ENCODE measurements at places on chromosomes 13 and 19.
A peak's percentile ranks its signal among the peaks of the same experiment; 100 is the strongest.

DNA sequence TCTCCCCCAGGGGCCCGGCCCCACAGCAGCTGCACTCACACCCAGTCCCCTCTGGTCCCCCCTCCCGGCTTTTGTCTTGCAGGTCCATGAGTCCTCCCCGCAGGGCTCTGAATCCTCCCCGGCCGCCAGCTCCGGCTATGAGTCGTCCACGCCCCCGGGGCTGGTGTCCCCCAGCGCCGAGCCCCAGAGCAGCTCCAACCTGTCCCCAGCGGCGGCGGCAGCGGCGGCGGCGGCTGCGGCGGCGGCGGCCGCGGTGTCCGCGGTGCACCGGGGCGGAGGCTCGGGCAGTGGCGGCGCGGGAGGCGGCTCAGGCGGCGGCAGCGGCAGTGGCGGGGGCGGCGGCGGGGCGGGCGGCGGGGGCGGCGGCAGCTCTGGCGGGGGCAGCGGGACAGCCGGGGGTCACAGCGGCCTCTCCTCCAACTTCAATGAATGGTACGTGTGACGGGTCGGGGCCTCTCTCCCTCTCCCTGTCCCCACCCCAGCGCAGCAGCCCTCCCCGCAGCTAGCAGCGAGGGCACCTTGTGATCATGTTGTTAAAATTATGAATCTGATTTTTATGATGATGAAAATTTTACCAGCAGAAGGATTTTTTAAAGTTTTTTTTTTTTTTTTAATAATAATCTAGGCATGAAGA is 3.8 kb downstream of the ZIC2 start:
- no peak for DNase-seq

- DNase-seq = no peak
Observed at GRCh38 chr13:96314974-96315373, 225.1 kb downstream of the HS6ST3 start.

GRCh38 chr13:38537051-38537450 is 149.8 kb upstream of the FREM2 start:
- DNase-seq = no peak

DNA sequence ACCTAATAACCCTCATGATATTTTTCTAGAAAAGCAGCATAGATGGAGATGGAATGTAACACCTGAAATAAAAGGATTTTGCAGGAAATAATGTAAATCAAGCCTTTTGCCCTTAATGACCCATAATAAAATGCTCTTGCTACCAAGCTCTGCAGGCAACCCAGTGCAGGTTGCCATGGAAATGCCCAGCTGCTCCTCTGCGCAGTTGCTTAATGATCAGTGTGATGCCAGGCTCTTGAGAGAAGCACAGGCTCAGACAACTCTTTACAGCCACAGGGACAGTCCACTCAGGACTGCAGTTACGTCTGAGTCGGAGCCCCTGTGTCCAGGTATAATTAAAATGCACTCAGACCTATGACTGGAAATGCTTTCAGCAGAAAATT is 165.5 kb downstream of the LACC1 start:
- DNase-seq = no peak

DNA sequence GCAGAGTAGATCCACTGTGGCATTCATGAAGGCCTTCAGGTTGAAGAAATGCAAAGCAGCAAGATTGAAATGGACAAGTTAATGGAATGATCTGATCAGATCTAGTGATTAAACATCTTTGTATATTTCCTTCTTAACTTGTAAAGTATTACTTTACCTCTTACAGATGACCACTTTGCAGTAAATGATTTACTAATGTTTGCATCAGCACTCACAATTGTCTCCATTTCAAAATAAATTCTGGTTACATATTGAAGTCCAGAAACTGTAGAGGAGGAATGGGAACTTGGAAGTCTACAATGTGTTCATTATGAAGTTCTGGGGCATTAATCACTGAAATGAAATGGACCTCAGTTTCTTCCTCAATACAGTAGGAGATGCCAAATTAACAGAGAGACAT is 380.8 kb downstream of the FOXO1 start:
- DNase-seq = no peak

GRCh38 chr13:24984134-24984533 is 111.8 kb upstream of the PABPC3 start:
- no peak for DNase-seq

GRCh38 chr13:75813323-75813722 is 177.2 kb downstream of the LMO7 start:
- DNase-seq = no peak

DNA sequence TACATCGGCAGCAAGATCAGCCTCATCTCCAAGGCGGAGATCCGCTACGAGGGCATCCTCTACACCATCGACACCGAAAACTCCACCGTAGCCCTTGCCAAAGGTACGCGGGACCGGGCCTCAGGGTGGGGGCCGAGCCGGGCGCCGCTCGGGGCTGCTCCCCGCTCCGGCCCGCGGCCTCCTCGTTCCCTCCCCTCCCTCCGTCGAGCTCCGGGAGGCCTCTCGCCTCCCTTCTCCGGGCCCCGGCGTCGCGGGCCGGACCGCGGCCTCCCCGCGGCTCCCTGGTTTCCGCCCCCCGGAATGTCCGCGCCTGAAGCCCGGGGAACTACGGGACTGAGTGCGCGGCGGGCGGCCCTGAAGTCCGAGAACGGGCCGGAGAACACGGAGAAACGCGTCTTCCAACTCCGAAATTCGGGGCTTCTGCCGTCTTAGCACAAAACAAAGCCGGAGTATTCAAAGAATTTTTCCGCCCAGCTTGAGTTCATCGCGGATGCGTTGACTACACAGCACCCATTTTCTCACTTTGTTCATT is 423 bp downstream of the LSM14A start:
- DNase-seq = peak; percentile 41

DNA sequence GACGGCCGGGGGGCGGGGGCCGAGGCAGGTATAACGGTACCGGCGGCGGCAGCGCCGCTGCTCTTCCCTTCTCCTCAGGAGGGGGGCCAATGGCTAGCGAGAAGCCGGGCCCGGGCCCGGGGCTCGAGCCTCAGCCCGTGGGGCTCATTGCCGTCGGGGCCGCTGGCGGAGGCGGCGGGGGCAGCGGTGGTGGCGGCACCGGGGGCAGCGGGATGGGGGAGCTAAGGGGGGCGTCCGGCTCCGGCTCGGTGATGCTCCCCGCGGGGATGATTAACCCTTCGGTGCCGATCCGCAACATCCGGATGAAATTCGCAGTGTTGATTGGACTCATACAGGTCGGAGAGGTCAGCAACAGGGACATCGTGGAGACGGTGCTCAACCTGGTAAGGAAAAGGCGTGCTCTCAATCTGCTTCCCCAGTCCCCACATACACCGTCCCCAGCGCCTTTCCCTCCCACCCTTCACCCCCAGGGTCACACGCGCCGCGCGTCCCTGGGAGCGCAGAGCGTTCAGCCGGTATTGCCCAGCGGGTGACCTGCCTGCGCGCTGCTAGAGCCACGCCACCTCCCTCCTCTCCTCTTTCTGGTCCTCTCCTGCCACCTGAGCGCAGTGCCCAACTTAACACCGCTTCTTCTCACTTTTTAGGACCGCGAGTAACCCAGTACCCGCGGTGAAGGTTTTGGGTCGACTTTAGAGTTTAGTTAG is 814 bp downstream of the NBEA start:
- no peak for DNase-seq

GRCh38 chr13:52599848-52600603 is 42.2 kb upstream of the HNRNPA1L2 start:
- DNase-seq = peak; percentile 33

DNA sequence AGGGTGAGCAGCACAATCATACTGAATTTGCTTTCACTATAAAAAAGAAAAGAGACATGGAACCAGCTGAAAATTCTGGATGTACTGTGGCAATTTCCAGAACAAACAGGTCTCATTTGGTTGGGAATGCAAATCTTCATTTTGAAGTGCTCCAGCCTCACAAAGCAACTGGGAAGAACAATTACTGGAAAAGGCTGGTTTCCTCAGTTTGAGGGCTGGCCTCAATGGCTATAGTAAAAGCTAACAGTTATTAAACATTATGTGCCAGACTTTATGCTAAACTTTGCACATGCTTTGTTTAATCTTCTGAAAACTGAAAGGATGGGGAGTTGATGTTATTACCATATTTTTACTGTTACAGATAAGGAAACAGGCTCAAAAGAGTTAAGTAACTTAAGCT is 3.0 kb downstream of the OBI1 start:
- DNase-seq = no peak

DNA sequence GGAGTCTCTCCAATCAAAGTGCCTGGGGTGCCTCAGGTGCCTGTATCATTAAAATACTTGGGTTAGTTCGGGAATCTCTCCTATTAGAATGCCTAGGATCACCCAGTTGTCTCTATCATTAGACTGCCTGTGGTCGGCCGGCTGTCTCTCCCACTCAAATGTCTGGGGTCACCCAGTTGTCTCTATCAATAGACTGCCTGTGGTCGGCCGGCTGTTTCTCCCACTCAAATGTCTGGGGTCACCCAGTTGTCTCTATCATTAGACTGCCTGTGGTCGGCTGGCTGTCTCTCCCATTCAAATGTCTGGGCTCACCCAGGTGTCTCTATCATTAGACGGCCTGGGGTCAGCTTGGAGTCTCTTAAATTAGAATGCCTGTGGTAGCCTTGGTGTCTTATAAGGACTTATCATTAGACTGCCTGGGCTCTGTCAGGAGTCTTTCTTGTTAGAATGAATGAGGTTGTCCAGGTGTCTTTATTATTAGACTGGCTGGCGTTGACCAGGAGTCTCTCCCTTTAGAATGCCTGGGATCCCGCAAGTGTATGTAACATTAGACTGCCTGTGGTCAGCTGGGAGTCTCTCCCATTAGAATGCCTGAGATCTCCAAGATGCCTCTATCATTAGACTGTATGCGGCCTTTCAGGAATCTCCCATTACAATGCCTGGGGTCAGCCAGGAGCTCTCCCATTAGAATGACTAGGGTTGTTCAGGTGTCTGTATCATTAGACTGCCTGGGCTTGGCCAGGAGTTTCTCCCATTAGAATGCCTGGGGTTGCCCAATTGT is 1555.5 kb downstream of the UQCRFS1 start:
- DNase-seq = no peak

GRCh38 chr13:96898646-96899254 is 95.5 kb downstream of the OXGR1 start:
- no peak for DNase-seq

GRCh38 chr19:7852851-7853769 is 21.1 kb downstream of the PRR36 start:
- peak; percentile 33 for DNase-seq

Data from astrocyte of the spinal cord (primary cell).